ENCODE measurements at places on chromosomes 3 and 15. TPM values are rescaled to one million over a fixed set of nuclear protein-coding genes. Genes with fewer than 3 reads are reported as not detected.

The SPINK8 gene
- not detected for total RNA-seq

The SLC22A14 gene
- not detected for total RNA-seq

The MYH15 gene
- total RNA-seq = not detected

The ONECUT1 gene
- not detected for total RNA-seq

The OR5K2 gene
- total RNA-seq = not detected

The SLC28A1 gene
- total RNA-seq = not detected

The MESP2 gene
- total RNA-seq = not detected

The CPN2 gene
- not detected for total RNA-seq

The SAMD7 gene
- not detected for total RNA-seq

The CHDH gene
- 1.1 TPM for total RNA-seq

The TRIM42 gene
- total RNA-seq = not detected

The RARB gene
- 10.7 TPM for total RNA-seq

The STAB1 gene
- total RNA-seq = 119 TPM

The CASR gene
- total RNA-seq = under 0.01 TPM

The AP2M1 gene
- 203 TPM for total RNA-seq

The ATP2B2 gene
- not detected for total RNA-seq
